Activated CD4-positive, alpha-beta T cell treated with anti-CD3 and anti-CD28 coated beads for 24 hours (primary cell): ENCODE measurements at places on chromosomes 16 and 17.

DNA sequence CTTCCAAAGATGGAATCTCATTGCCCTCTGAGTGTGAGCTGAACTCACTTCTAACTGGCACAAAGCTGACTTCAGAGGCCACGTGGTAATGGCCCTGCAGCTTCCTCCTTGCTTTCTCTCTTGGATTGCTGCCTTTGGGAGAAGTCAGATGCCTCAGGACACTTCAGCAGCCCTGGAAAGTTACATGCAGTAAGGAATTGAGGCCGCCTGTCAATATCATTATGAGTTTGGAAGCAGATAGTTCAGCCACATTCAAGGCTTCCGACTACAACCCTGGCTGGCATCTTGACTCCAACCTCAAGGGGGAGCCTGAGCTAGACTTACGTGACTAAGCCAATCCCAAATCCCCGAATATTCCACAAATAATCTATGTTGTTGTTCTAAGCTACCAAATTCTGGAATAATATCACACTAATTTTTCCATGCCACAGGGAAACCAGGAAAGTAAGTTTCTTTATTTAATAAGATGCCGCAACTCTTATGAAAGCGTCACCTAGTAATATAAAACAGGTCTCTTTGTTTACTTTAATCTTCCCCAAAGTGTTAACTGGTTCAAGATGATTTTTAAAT lies 13.6 kb downstream of the CEP20 start:
- no peak for DNase-seq

- no peak for DNase-seq
Measured at GRCh38 chr16:83932955-83933673, 19.9 kb upstream of the OSGIN1 start.

DNA sequence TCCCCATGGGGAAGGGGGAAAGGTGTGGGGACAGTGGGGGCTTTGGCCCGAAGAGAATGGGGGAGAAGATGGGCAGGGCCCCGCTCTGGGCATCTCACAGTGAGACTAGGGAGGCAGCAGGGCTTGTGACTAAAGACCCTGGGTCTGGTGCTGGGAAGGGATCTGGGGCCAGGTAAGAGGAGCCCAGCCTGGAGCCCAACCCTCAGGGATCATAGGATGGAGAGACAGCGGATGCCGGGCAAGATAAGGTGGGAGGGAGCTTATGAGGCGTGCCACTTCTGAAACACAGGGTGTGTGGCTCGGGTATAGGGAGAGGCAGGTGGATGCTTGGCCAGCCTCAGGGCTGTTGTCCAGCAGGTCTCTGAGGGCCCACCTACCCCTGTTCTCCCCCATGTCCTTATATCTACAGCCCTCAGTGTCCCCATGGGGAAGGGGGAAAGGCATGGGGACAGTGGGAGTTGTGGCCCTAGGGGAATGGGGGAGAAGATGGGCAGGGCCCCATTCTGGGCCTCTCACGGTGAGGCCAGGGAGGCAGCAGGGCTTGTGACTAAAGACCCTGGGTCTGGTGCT lies 15.4 kb downstream of the USP6 start:
- no peak for DNase-seq

- DNase-seq = no peak
Measured at GRCh38 chr17:64277831-64278562, 14.9 kb upstream of the TEX2 start.

GRCh38 chr16:26569793-26570192 lies 496.9 kb upstream of the C16orf82 start:
- no peak for DNase-seq

DNA sequence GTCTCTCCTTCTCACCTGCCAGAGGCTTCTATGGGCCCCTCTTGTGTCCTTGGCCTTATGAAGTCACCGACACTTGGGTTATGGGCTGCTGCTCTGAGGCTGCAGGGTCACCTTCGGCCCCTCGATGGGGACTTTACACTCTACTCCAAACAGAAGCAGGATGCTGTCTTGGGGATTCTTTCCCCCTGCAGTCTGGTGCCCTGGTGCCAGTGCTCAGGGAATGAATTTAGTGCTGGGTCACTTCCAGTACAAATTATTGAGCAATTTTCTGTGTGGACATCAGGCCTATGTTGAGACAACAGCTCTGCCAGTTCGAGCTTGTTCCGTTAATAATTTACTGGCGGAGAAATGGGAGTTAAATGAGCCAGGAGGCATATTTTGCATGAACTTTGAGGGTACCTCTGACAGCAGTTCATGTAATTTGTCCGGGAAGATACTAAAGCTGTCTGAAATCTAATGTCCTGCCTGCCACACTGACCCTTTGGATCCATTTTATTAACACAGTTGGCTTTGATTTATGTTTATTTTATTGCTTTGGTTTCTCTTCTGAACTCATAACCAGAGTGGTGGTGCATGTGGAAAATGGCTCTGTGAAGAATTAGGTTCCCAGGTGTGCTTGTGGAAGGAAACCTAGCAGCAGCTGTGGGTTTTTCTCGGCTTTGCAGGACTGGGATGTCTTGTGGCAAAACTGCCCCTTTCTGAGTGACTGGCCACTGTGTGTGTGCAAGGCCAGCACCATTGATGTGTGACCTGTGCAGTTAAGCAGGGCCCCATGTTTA lies 34.1 kb upstream of the DHX8 start:
- no peak for DNase-seq

GRCh38 chr17:31740611-31741082 lies 118.4 kb downstream of the COPRS start:
- DNase-seq = no peak

GRCh38 chr16:48157794-48158193 lies 2.0 kb upstream of the ABCC12 start:
- no peak for DNase-seq

DNA sequence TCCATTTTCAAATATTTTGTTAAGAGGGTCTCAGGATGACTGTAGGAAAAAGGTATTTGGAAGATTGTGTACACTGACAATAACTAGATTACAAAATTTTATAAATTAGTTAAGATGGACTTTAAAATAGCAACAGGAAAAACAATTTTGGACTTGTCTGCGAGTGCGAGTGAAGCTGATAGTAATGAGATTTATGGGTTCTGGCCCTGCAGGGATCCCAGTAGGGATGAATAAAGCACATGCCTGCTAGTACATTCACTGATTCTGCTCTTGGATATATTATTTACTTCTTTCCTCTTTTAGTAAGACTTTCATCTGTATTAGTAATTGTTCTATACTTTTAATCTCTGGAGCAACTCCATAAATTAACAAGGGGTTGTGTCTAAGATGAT lies 28.2 kb downstream of the PRKCA start:
- DNase-seq = no peak

DNA sequence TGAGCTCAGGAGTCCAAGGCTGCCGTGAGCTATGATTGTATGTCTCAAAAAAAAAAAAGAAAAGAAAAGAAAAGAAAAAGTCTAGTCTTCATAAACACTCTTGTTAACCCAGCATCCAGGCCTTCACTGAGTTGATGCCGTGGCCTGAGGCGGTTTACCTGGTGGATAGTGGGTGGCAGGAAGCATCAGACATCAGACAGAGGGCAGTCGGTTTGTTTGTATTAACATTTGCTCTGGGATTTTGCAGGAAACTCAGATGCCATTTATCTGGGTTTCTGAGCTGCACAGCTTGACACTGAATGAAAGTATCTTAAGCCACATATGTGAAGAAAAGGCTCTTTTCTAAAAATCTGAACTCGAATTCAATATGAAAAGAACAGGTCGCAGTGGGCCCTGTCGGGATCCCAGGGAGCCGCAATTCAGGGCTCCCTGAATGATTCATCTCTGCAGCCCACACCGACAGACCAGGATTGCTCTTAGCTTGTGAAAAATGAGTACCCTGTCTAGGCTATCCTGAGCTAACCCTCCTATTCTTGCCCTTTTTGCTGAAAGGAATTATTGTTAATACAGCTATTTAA lies 1.1 kb upstream of the DBNDD1 start:
- no peak for DNase-seq

DNA sequence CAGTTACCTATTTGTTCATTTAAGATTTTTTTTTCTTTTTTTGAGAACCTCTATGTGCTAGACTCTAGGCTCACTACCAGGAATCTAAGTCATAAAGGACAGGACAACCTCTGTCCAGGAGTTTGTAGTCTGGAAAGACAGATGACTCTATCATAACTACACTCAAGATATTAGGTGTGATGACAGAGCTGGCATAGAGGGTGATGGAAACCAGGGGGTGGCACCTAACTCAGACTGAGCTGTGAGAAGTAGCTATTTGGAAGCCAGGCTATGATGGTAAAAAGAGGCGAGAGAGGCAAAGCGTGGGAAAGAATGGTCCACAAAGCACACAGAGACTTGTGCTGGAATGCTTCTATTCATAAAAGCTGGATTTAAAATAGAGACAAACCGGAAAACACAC lies 372.3 kb downstream of the SEC14L1 start:
- no peak for DNase-seq

DNA sequence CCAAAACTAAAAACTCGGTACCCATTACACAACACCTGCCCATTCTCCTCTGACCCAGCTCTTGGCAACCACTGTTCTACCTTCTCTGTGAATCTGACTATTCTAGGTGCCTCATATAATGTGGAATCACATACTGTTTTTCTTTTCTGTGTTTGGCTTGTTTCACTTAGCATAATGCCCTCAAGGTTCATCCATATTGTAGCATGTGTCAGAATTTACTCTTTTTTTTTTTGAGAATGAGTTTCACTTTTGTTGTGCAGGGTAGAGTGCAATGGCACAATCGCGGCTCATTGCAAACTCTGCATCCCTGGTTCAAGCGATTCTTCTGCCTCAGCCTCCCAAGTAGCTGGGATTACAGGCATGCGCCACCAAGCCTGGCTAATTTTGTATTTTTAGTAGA lies 59.5 kb upstream of the RBL2 start:
- no peak for DNase-seq

- no peak for DNase-seq
Measured at GRCh38 chr16:84303023-84303422, 8.3 kb downstream of the WFDC1 start.
